GM12878 (cell line): ENCODE measurements at places on chromosomes 1 and 21.

DNA sequence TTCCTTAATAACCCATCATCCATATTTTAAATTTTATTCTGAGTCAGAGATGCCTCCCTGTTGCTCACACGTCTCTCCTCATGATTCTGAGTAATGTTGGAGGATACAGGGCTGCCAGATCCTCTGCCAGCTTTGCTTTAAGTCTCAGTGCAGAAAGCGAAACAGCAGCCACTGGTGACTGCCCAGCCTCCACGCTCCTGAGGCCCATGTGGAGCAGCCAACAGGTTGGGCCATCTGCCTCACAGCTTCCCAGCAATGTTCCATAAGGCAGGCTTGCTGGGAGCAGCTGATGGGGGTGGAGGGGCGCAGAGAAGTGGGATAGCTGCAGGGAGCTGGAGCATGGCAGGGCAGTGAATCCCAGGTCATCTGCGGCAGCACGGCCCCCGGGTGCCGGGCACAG lies 104.2 kb downstream of the IGSF21 start:
- DNase-seq: no peak

DNA sequence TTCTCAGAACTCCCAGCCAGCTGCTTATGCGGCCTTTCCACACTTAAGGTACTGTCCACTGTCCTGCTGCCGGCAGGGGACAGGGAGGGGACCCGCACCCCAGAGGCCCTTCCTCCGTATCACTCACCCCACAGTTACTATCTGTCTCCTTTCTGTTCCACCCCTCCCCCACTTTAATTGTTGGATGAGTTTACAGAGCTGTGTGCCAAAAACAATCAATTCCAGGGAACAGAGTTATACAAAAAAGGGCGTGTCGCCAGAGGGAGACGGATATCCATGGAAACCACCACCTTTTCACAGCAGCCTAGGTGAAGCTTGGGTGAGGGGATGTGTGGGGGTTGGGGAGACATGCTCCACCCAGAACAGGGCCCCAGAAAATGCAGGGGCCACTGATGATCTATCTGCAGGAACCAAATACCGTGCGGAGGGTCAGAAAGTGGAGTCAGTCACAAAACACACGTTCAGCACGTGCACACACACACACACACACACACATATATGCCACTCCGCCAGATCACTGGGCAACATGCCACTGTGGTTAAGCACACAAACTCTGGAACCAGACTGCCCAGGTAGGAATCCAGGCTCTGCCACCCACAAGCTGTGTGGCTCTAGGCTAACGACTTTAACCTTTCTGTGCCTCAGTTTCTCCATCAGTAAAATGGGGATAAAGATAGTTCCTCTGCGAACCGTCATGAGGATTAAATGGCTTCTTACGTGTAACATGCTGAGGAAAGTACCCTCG lies 30.5 kb downstream of the CASZ1 start:
- no peak for DNase-seq

DNA sequence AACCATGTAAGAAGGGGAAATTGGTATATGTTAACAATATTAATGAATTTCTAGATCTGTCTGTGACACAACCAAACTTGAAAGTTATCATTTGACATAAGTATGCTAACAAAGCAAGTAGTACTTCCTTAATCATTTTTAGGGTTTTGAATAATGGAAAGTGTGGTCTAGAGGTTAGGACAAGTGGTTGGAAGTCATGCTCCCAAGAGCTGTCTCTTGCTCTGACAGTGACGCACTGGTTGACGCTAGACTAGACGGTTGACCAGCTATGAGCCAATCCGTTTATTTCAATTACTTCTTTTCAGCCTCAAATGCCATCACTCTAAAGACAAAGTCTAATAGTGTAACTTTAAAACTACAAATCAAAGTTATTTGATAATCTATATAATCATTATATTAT lies 20.7 kb upstream of the RGS1 start:
- no peak for DNase-seq

- no peak for DNase-seq
These were observed 336.3 kb downstream of the PBX1 start for GRCh38 chr1:164895026-164895912.

GRCh38 chr1:115469703-115470476 lies 131.8 kb upstream of the NGF start:
- no peak for DNase-seq

GRCh38 chr1:48841966-48842365 lies 65.3 kb upstream of the BEND5 start:
- DNase-seq: no peak

DNA sequence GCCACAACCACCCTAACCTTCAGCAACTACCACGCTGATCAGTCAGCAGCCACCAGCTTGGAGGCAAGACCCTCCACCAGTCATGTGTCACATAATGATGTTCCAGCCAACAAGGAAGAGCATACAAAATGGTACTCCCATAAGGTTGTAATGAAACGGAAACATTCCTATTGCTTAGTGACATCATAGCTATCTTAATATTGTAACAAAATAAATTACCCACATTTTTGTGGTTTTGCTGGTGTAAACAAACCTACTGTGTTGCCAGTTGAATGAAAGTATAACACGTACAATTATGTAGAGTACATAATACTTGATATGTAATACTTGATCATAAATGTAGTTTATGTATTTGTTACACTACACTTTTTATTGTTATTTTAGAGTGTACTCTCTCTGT lies 1363.2 kb upstream of the ADGRL4 start:
- DNase-seq: no peak

- no peak for DNase-seq
These were observed 12.8 kb upstream of the MPL start for GRCh38 chr1:43324810-43325209.

- no peak for DNase-seq
These were observed 62.7 kb downstream of the ADARB1 start for GRCh38 chr21:45136927-45137611.

DNA sequence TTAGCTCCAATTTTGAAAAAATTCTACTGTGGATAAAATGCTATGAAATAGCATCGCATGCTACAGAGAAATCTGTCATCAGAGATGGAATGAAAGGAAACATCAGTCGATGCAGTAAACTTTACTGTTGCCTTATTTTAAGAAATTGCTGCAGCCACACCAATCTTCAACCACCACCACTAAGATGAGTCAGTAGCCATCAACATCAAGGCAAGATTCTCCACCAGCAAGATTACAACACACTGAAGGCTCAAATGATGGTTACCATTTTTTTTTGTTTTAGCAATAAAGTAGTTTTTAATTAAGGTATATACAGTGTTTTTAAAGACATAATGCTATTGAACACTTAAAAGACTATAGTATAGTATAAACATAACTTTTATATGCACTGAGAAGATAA lies 95.6 kb upstream of the JUN start:
- no peak for DNase-seq

DNA sequence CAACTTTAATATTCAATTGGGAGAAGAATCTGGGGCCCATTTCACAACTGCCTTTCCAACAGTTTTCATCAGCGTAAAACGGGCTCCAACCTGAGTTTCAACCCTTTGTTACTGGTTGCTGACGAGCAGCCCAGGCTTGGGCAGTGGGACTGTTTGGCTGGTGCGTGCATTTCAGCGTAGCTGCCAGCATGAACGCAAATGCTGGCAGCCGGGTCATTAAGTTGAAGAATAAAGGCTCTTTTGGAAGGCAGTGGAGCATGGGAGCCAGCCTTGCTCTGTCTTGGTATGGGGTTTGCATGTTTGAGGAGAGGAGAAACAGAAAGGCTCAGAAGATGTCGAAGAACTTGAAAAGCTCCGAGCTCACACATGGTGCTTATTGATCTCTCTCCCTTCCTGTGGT lies 40.7 kb downstream of the WDR3 start:
- no peak for DNase-seq

DNA sequence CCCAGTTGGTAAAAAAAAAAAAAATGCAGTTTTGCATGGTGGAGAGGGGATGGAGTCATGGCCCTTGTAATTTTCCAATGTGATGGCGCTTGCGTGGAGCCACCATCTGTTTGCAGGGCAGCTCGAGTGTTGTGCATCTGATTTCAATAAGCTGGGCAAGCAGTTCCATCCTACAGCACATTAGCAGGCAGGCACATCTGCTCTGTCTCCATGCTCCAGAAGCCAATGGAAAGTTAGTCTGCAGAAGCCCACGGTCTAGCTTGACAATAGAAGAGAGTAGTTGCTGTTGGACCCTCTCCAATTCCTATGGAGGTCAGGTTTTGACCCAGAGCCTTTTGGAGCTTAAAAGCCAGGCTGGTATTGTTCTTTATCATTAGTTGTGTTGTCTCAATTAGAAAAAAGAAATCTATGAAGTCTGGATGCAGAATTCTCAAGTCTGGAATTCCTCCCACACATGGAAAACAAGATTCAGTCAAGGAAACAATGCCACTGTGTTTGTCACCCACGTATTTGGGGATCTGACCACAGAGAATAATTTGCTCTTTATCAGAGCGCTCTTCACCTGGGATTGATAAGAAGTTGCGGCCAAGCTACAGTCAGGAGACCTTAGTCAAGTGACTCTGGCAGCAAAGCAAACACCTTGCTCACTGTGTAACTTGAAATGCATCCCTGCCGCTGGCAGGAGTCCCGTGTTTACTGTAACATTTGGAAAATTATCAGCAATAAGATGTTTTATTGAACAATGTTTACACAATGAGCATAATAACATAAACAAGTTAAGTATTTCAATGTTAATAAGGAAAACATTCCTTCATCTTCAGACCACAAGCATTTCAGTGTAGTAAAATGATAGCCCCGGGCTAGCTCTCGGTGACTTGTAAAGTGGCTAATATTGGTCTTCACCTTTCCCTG lies 20.7 kb downstream of the NGF start:
- DNase-seq: no peak

- no peak for DNase-seq
These were observed 117.7 kb upstream of the SLC44A3 start for GRCh38 chr1:94702442-94702815.

GRCh38 chr1:116764906-116765862 lies 11.0 kb downstream of the CD2 start:
- DNase-seq: no peak

DNA sequence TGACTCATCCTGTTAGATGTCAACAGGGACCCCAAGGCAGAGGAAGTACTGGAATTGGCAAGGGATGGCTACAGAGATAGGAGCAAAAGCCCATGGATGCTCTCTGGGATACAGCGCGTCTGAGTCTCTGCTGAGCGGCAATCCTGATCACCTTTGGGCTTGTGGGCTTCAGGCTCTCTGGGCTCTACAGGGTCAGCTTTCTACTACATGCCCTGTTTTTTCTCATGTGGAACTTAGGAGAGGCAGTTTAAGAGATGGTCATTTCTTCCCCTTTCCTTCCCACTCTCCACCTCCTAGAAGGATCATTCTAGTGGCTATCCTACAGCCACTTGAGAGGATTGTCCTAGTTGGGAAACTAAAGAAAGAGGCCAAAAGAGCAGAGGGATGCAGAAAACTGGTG lies 1.3 kb downstream of the LINGO4 start:
- no peak for DNase-seq

DNA sequence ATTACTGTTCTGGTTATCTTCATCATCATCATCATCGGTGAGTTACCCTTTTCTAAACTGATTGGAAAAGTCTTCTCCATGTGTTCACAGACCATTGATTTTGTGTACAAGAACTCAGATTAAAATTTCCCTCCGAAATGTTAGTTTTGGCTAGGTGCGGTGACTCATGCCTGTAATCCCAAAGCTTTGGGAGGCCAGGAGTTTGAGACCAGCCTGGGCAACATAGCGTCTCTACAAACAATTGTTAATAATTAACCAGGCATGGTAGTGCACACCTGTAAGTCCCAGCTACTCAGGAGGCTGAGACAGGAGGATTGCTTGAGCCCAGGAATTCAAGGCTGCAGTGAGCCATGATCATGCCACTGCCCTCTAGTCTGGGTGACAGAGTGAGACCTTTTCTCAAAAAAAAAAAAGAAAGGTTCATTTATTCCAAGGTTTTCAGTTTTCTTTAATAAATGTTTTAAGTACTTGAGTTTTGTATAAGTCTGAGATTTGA lies 5.9 kb upstream of the PER3 start:
- DNase-seq: no peak

DNA sequence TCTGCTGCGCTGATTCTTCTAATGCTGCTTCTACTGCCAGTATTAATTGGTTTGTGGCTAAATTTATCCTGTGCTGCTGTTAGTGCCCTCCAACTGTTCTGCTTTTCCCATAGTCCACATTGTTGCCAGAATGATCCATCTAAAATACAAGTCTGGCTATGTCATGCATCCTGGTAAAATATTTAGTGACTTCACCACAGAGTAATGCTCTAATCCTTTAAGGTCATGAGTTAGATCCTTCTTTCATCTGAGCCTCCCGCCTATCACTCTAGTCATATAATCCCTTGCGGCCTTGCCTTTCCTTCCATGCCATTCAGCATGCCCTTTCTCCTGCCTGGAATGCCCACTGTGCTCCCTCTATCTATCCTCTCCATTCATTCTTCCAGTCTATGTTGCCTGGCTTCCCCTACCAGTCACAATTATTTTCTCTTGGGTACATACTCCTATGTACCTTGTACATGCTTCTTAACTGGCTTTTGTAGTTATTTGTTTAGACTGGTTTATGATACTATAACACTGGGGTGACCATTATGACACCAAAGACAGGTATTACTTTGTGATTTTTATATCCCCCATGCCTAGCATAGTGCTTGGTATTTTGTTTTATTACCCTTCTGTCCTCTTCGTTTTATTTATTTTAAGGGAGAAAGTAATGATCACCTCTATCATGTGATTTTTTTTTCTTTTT lies 144.0 kb downstream of the MAGI3 start:
- no peak for DNase-seq

GRCh38 chr1:155083865-155084721 lies 5.5 kb downstream of the EFNA3 start:
- no peak for DNase-seq

DNA sequence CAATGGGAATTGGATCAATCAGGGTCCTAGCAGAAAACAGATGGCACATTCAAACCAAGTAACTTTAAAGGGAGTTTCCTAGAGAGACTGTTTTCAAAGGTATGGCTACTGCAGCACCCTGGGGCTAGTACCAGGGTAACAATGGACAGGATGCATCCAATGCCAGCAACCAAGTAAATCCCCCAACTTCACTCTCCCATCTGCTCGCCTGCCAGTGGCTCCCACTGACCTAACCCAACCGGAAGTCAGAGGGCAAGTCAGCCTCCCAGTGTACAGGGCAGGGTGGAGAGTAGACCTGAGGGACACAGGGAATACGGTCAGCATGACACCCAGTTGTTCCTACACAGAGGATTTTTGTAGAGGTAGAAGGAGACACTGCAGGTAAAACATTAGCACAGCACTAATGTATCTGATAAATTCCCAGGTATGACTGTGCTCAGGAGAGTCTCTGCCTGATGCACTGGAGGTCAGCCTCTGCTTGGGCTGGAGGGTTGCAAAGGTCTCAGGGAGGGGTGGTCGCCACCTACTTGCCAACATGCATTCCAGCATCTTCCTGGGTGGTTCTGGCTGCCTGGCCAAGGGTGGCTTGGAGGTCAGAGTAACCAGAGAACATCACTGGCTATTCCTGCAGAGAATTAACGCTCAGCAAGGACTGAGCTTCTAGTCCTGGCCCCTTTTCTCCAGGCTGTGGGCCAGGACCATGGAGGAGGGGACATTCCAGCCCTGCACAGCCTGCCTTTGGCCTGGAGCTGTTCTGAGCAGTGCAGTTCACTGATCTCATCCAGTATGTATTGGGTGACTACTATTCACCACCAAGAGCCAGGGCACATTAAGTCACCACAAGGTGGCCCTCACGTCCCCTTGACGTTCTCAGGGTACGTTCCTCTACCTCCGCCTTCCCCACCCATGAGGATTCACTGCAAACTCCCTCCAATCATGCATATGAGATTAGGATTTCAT lies 5.1 kb upstream of the GJA4 start:
- no peak for DNase-seq
